ENCODE measurements at places on chromosomes 7 and 10. TPM values are rescaled to one million over a fixed set of nuclear protein-coding genes. Genes with fewer than 3 reads are reported as not detected.

- no peak for DNase-seq
Measured at GRCh38 chr10:6402349-6402709, 177.7 kb downstream of the PRKCQ start.

GRCh38 chr7:101942603-101943210 is 125.3 kb downstream of the CUX1 start:
- peak; percentile 25 for DNase-seq

OR2A42 gene
- not detected for total RNA-seq

NRAP gene
- total RNA-seq = not detected

DNA sequence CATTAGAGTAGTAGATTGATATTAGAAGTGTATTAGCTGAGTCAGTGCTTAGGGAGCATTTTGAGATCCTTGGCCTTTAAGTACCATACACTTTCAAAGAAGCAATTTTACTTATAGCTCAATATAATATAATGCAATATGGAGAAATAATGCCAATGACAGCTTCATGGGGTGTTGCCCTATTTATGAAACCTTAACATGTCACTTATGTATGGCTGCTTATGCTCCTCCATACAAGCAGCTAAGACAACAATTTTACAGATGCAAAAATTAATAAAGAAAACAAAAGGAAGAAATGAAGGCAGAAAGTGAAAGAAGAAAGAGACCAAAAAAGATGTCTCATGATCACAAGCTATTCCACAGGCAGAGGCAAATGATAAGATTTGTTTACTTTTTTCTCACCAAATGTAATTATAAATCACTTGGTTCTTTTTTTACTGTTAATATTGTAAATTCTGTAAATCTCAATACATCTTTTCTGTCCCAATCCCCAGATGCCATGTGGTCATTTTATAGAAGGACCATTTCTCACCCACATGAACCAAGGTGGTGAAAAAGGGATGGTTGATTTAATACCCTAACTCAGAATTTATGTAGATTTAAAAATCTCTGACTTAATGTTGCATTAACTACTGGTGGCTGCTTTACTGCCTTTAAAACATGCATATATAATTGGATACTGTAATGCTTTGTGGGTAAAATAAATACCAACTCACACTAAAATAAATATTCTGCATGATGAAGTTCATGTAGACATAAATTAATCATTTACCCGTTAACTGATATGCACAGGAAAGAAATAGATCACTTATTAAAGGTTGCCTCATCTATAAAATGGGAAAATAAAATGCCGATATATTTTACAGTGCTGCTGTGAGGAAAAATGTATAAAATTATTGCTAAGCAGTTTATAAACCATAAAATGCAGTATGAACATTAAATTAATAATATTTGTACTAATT is 33.5 kb upstream of the RHOBTB1 start:
- DNase-seq = no peak

DNA sequence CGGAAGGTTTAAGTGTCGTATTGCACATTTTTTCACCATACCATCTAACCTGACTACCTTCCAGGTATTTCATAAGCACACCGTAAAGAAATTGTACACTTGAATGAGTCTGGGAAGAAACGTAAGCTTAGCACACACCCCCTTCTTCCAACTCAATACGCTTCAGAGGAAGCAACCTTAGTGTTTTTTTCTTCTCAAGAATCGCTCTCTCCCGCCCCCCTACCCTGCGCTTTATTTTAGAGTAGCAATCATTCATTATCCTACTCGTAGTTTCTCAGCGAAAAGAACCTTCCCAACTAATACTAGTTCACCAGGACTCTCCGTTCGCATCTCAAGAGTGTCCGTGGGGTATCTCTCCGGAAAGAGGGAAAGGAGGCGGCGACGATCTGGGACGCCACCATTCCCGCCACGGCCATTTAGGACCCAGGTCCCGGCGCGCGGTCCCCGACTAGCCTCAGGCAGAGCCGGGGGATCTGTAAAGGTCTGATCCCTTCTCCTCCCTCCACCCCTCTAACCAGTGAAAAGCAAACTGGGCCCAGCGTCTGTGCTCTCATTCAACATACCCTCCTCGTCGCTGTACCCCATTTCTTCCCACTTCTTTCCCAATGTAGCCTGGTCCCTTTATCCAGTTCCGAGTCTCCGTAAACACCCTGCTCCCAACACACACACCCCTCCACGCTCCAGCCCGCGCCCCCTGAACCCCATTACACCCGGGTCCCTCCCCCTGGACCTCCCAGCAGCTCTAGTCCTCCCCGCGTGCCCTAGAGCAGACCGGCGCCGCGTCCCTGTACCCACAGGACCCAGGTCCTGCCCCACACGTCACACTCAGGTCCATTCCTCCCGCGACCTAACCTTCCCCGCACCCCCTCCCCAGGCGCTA is 16.0 kb downstream of the MYOZ1 start:
- peak; percentile 67 for DNase-seq

SLC13A4 gene
- total RNA-seq = 0.14 TPM

DNA sequence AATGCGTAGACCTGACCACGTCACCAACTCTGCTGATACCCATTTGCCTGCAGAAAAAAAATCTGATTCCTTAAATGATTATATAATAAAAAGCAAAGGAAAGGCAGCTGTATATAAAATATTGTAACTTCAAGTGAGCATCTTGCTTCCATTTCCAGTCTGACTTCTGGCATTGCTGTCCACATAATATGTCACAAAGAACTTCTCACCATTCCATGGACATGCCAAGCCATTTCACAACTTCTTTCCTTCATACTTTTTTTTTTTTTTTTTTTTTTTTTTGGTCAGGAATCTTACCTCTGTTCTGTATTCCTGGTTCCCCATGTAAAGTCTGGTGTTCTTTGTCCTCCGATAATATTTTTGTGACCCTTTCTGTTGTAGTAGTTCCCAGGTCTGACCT is 165.5 kb downstream of the SND1 start:
- no peak for DNase-seq

ZNF467 gene
- 0.48 TPM for total RNA-seq

DNA sequence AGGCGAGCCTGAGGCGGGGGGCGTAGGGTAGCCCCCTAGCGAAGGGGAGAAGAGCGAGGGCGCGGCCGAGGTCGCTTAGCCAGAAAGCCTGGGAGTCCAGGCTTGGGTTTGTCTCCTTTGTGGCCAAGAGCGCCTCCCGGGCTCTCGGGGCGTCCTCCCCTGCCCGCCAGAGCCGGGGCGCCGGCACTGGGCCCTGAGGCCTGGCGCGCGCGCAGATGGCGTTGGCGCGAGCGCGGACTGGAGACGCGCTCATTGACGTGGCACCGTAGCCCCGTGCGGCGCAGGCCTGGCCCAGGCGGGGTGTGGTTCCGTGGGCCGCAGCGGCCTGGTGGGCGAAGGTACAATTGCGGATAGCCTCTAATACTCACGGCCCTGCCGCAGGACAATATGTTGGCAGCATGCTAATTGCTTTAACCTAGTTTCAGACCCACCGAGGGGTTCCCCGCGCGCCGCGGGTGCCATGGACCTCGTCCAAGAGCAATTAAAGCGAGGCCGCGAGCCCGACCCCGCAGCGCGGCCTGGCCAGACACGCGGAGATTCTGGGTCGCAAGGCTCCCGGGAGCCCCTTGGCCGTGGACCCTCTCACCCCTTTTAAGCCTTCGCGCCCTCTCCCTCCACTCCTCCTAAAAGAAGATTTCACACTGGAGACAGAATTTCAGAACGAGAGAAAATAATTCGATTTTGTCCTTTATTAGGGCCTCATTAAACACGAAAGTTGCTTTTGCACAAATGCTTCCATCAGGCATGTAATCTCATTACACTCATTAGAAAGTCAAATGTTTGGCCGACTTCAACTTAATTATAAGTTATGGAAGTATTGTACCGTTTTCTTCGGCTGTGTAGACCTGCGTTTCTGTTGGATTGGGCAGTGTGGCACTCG is 3.1 kb downstream of the PTF1A start:
- DNase-seq = no peak

- DNase-seq = no peak
Measured at GRCh38 chr10:32905466-32905865, 52.6 kb downstream of the ITGB1 start.

DDC gene
- not detected for total RNA-seq

DNA sequence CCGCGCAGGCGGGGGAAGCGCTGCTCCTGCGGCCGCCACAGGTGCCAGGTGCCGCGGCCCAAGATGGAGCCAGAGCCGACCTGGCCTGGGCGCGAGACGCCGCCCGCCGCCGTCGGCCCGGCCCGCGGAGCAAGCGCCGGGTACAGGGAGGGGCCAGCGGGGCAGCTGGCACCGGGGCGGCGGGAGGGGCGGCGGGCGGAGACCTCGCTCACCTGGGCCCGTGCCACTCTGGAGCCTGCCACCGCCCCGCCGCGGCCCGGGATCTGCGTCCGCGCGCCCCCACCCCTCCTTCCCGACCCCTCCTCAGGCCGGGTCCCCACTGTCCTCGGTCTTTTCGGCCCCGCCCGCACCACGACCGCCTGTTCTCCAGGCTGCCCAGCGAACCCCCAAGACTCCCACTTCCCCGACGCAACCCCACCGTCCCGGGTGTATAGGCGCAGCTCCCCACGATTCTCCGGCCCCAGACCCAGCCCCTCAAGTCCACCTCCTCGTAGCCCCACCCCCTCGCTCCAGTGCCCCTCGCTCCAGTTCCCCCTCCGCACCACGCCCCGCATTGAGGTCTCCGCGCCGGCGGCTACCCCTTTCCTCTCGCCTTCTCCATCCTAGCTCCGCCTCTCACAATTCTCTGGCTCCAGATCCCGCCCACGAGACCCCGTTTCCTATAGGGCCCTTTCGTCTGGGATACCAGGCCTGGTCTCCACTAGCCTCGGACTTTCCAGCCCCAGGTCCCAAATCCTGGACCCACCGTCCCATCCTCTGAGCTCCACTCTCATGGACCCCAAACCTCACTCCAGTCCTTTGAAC is at the start of gene GPRIN2:
GPRIN2 (minus strand) TSS at position 144 of the 804 bp plus-strand sequence. CDS start 5,922 bp downstream, outside the sequence.
- no peak for DNase-seq

DNA sequence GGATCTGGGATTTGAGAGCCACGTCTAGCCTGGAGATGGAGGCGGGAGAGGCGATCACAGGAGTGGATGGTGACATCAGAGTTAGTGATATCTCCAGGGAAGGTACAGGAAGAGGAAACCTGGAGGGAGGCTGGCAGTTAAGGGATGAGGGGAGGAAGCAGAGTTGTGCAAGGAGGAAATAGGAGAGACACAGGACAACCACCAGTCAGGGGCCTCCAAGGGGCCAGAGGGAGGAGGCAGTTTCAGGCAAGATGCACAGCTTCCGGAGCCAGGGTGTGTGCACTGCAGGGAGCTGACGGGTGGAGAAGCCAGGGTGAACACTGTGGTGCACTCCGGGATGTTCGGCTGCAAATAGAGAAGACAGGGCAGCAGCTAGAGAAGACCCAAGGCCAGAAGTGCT is 141.2 kb downstream of the GLI3 start:
- DNase-seq = no peak

STEAP2 gene
- 6.1 TPM for total RNA-seq

DNA sequence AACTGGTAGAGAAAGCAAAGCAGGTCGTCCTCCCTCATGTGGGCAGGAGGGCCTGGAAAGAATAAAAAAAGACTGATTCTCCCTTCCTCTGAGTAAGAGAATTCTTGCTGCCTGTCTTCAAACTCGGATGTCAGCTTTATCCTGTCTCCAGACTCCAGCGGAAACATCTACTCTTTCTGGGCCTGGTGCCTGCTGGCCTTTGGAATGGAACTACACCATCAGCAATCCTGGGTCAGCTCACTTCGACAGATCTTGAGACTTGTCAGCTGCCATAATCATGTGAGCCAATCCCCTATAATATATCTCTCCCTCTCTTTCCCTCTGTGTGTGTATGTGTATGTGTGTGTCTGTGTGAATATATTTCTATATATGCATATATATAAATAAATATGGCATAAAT is 411.0 kb upstream of the DPP6 start:
- DNase-seq = no peak

ANKRD1 gene
- total RNA-seq = not detected

DNA sequence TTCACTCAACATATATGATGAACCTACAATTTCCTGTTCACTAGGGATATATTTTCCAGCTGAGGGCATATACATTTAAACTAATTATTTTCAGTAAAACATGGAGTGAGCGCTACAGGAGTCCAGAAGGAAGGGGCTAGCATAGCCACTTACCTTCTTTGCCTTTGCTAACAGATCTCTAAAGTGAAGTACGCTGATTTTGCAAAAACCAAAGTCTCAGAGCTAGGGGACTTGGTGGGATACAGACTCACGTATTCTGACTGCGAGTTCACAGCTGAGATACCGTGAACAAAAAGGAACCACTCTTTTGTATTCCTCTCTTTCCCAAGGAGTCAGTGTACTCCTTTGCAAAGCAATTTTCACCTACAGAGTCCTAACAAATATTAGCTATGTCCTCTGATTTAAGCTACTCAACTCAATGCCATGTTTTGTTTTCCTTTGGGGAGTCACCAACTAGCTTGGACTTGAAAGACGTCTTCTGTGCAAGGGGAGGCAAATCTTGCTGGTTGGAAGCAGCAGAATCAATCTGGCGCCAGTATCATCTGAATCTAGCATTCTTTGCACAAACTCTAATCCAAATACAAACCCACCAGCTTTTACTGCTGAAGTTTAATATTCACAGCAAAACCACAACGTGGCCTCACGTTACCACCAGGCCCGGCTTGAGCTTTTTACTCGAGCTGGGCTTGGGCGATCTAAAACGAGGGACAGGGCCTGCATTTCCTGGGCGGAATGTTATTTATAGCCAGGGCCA is 657 bp downstream of the CDNF start:
- DNase-seq = no peak

SEMA3E gene
- total RNA-seq = 0.42 TPM

DNA sequence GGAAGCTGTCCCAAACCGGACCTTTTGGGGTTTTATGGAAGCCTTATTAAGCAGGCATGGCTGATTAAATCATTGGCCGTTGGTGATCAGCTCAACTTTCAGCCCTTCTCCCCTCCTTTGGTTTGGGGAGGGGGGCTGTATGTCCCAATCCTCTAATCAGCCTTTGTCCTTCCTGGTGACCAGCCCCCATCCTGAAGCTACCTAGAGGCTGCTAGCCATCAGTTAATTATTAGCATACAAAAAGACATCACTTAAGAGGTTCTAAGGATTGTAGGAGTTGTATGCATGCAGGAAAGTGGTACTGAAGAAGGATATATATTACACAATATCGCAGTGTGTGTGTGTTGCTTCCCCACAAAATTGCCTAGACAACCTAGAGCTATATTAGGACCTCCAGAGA is 553.3 kb upstream of the FZD8 start:
- no peak for DNase-seq

PNLIPRP3 gene
- 13.4 TPM for total RNA-seq

AKR1E2 gene
- total RNA-seq = 1.9 TPM

DNA sequence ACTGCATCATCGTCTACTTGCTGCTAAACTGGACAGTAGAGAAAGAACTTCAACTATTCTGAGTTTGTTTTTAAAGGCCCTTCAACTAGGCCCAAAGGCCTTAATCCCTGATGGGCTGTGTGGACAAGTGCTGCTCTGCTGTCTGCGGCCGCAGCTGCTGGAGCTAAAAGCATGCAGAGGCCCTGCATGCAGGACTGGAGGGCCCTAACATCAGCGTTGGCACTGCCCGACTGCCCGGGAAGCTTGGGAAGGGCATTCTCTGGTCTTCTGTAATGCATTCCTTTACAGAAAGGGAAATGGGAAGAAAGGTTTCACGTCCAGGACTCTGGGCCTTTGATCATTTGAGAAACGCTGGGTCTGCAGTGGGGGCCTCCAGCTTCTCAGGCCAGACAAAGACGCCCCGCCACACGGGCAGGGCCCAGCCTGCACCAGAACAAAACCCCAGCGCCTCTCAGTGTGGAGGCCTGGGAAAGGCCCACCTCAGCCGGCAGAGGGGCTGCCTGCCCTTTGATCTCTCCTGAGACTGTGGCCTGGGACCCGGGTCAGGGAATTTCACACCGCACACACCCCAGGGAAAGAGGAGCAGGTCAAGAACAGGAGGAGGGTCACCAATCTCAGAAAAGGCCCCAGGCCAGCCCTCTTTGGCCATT is 229.3 kb downstream of the DNAJB6 start:
- no peak for DNase-seq
